ENCODE measurements at places on chromosomes 5 and 9.

DNA sequence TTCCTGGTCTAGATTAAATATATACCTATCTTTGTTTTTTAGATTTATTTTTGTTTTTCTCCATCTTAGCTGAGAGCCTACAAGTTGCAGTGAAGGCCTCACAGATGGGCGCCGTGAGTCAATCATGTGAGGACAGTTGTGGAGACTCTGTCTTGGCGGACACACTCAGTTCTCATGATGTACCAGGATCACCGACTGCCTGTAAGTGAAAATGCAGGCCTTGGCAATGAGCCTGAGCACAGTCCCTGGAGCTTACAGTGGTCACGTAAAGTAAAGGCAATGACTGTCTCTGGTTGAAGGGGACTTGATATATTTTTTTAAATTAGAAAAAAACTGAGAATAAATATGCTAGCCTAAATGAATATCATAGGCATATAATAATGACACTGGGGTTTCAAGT, 271.9 kb downstream of the ARHGEF28 start:
- no peak for DNase-seq

DNA sequence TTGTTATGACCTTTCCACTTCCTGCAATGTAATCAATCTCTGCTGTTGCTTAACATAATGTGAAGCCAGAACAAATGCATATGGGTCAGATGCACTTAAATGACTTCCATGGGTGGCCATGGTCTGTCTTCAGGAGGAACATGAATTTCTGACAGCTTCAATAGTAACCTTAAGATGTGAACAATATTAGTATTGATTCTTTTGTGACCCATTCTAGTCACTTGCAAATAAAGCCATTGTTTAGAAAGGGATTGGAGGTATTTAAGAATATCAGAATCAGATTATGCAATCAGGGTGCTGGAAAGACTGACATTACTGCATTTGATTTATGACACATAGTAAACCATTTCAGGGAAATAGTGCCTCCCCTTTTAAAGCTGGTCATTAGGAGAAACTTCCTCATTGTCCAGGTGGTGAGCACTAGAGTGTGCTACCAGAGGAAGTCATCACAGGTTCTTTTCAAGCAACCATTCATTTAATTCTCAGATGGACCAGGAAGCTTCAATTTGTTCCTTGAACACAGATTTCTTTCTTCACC, 32.1 kb downstream of the GRIN3A start:
- no peak for DNase-seq

DNA sequence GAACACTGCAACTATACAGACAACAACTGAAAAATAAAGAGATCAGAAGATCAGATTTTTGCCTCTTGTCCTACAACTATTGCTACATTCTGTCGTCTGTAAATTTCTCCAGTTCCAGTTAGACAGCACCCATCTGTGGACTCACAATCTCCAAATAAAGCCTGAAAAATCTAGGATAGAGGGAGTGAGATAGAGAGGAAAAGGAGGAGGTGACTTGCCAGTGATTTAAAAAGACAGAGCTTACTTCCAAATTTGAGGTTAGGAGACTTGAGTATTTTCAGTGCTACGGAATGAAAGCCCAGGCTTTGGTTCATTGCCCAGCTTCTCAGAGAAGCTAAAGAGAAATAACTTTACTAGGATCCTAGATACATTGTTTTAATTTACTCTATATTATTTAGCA, 63.6 kb downstream of the PTCD2 start:
- DNase-seq, result no peak

- no peak for DNase-seq
Observed at GRCh38 chr9:113623851-113624485, 160.4 kb downstream of the RGS3 start.

GRCh38 chr5:96709152-96709821, 47.1 kb downstream of the CAST start:
- no peak for DNase-seq

GRCh38 chr5:36651761-36652685, 45.6 kb downstream of the SLC1A3 start:
- DNase-seq, result no peak

GRCh38 chr5:148904440-148904839, 78.0 kb downstream of the ADRB2 start:
- no peak for DNase-seq

DNA sequence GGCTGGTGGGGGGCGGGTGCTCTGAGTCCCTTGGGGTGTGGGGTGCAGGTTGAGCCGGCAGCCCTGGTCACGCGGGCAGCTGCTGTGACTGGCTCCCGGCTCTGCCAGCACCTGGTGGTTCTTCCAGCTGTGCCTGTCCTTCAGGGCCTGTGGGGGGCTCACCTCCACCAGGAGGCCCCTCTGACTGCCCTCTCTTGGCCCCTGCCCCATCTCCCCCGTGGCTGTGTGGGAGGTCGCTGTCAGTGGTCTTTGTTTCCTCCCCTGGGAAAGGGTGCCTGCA, 3.3 kb downstream of the RXRA start:
- DNase-seq, result no peak

DNA sequence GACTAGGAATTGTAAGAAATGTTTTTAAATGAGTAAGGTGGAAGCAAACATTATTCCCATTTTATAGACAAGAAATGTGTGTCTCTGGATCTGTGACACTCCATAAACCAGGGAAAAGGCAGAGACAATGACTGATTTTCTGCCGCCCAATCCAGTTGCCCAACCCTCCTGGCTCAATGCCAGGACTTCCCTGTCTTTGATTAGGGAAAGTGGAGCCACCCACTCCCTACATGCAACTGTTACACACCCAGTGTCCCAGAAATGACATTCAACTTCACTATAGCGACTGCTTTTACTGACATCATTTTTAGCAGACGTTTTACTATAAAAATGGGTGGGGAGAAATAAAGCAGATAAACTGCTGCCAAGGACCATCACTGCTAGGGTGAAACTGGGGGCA, 79.7 kb downstream of the THBS4 start:
- DNase-seq, result no peak

DNA sequence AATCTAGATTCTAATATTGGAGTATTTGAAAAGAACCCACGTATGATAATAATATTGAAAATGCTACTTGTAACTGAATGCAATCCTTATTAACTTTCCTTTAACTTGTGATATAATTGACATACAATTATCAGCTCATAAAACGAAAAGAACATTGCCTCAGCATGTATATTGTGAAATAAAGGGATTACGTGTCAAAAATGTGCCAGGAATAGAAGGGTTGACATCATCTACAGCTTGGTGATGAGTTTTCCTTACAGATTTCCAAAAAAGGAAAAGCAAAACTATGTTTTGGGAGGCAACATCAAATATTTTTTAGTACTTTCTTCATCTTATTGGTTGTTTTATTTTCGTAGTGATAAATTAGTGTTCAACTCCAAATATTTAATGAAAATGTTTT, 266.0 kb upstream of the PTGER4 start:
- DNase-seq, result no peak

GRCh38 chr9:117545846-117546245, 131.0 kb upstream of the ASTN2 start:
- DNase-seq, result no peak

DNA sequence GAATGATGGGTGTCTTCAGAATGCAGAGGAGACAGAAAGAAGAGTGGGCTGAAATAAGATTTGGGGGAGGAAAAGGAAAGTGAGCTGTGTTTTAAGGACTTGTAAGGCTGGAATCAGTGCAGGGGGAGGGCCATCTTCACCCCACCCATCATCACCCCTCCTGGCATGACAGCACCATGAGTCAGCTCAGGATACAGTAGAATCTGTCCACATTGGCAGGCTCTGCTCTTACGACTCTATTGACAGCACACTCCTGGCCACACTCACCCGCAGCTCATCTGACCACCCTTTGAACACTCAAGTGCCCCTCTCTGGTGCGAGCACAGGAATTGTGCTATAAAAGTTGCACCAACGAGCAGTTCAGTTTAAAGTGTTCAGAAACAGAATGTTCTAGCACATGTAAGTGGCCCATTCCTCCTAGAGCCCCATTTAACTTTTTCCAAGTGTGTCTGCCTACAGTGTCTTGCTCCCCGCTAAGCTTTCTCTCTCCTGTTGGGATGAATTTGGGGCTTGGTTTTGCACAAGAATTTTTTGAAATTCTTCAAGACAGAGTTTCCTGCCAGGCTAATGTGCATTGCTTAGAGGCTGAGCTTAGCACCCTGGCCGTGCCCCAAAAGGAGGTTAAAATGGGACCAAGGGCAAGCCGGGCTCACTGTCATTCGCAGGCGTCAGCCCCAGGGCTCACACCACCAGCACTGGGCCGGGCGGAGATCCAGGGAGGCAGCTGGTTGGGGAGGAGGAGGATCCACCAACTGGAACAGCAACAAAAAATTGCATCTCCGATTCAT, 12.0 kb downstream of the ADRA1B start:
- DNase-seq, result no peak

GRCh38 chr5:107806705-107807104, 136.0 kb upstream of the EFNA5 start:
- no peak for DNase-seq

All from stimulated activated naive CD8-positive, alpha-beta T cell treated with anti-CD3 and anti-CD28 coated beads, Interleukin-15, Interleukin-2, amounts not matched to agents 100 U/mL and 50 U/mL, for 24 hours (primary cell).